Fibroblast of skin of scalp (primary cell): ENCODE measurements at places on chromosomes 2 and 18.

GRCh38 chr18:79250301-79250981, 145.3 kb upstream of the NFATC1 start:
- DNase-seq = no peak

- no peak for DNase-seq
Measured at GRCh38 chr18:59990121-59990823, 90.5 kb downstream of the PMAIP1 start.

DNA sequence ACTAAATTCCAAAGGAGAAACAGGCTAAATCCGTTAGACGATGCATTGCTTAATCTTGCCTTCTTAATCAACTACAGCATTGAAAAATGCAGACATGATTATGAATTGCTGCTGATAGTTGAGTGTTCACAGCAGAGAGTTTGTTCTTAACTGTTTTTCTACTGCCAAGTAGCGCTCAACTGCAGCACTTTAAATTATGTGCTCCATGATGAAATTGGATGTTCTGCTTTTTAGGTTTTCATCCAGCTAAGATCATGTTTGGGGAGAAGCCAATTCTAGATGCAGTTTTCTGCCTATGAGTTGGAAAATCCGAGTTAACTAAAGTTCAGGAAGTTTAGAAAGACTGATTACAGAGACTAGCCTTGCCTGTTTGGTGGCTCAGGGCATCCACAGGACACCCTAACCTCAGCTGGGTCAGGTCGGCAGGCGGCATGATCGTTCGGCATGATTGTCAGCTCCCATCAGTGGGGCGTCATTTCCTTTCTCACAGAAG, 119.4 kb upstream of the PIEZO2 start:
- peak; percentile 72 for DNase-seq

DNA sequence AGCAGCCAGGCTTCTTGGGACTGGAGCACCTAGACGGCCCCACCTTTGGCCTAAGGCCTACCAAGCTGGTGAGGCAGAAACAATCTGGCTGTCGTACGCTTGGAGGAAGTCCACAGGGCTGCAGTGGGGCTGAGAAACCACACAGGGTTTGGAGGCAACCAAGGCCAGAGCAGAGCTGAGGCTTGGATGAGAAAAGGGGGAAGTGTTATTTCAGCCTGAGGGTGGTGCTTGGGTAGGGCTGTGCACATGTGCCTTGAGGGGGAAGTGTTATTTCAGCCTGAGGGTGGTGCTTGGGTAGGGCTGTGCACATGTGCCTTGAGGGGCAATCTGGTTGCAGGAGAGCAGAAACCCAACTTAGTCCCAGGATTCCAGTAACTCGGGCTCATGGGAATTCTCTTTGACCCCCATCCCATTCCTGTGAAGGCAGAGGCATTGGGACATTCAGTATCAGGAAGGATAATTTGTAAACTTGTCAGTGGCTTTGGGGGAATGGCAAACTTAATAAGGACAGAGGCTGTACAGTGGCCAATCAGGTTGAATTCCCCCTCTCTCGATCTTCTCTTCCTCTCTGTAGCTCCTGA, 971 bp upstream of the FBXO41 start:
- DNase-seq = no peak

- no peak for DNase-seq
Measured at GRCh38 chr2:100845141-100845991, 25.4 kb downstream of the NPAS2 start.

DNA sequence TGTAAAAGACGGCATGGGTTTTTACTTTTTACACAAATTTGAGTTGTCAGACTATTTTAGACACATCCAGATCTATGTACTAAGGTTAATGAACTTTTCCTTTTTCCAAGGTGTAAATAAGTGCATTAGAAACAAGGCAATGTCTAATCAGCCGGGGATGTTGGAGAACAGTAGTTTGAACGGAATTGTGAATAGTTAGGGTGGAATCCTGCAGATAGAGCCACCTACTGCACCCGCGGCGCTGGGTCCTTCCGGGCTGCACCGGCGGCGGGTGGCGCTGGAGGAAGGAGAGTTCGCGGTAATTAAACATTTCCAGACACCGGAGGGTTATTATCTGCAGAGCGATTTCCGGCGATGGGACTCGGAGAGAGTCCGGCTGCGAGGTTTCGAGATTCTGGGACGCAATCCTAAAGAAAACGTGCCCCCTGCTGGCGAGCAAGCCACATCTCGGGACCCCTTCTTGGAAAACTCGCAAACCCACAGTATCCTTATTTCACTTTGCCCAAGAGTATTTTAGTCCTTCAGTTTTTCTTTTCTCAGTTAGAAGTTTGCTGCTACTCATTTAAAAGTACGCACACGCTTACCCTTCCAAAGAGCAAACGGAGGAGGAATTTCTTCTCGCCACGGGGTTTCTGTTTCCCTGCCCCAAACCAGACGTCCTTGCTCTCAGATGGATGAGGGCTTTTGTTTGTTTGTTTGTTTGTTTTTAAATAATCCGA, 4.5 kb upstream of the OSR1 start:
- DNase-seq = peak; percentile 87

- no peak for DNase-seq
Measured at GRCh38 chr2:117977696-117978095, 36.2 kb downstream of the CCDC93 start.

- no peak for DNase-seq
Measured at GRCh38 chr2:207236156-207236935, 70.6 kb upstream of the KLF7 start.

DNA sequence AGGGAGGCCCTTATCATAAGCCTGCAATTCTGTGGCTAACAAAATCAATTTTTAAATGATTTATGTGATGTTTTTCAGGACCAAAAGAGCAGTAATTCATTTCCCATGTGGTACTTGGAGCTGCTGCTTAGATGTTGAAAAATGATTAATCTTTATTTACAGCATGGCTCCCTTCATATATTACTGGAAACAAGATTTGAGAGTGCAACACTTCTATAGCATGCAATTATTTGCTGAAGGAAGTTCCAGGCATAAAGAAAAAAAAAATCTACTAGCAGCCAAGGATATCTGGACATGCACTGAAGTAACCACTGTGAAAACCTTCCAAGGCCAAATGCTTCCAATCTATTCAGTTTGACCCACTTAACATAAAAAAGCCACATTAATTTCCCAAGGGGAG, 186.3 kb downstream of the SLC8A1 start:
- DNase-seq = no peak

- DNase-seq = peak; percentile 13
Measured at GRCh38 chr2:202510911-202511310, 123.9 kb upstream of the FAM117B start.

DNA sequence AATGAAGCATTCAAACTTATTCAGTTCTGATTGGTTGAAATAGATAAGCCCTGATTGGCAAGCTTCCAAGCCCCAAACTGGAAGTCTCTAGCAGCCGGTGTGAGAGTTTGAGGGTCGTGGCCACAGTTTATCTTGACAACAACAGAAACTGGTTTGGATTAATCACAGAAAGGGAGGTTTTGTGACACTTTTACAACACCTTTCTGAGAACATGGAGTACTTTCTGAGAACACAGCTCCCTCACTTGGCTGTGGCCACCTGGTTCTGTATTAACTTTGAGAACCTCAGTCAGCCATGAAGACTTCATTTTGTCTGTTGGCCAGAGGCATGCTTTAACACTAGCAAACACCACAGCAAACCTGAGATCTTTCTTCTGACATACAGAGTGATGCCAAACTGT, 280.7 kb upstream of the VWC2L start:
- no peak for DNase-seq

- no peak for DNase-seq
Measured at GRCh38 chr2:238391042-238391689, 35.6 kb upstream of the ASB1 start.

GRCh38 chr2:24945907-24946306, 25.8 kb downstream of the DNAJC27 start:
- peak; percentile 14 for DNase-seq

DNA sequence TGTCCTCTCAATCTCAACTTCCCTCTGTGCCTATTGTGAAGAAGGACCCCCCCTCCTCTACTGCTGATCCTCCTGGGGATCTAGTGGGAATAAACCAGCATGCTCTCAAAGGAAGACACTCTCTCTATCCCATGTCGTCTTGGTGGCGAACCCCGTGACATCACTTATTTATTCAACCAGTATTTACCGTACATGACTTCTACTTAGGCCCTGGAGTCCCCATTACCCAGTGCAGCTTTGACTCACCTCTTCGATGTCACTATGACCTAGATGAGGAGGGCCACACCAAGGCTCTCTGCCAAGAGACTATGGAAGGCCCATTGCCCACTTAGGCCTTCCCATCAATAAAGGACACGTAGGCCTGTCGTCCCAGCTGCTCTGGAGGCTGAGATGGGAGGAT, 16.7 kb downstream of the ASPRV1 start:
- no peak for DNase-seq

DNA sequence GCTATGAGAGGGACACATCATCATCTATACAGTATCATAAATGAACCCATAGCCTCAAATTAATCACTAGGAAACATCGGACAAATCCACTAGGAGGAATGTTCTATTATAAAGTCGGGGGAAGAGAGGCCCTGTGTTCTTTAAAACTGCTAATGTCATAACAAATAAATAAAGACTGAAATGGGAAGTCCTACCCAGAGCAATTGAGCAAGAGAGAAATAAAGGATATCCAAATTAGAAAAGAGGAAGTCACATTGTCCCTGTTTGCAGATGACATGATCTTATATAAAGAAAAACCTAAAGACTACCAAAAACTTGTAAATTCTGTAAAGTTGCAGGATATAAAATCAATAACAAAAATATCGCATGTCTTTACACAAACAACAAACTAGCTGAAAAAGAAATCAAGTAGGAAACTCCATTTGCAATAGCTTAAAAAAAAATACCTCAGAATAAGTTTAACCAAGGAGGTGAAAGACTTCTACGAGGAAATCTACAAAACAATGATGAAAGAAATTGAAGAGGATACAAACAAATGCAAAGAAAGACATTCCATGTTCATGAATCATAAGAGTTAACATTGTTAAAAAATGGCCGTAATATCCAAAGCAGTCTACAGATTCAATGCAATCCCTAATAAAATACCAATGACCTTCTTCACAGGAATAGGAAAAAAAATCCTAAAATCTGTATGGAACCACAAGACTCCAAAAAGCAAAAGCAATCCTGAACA, 30.6 kb downstream of the RTN4 start:
- DNase-seq = peak; percentile 27

- no peak for DNase-seq
Measured at GRCh38 chr2:135657806-135658582, 83.7 kb upstream of the UBXN4 start.

DNA sequence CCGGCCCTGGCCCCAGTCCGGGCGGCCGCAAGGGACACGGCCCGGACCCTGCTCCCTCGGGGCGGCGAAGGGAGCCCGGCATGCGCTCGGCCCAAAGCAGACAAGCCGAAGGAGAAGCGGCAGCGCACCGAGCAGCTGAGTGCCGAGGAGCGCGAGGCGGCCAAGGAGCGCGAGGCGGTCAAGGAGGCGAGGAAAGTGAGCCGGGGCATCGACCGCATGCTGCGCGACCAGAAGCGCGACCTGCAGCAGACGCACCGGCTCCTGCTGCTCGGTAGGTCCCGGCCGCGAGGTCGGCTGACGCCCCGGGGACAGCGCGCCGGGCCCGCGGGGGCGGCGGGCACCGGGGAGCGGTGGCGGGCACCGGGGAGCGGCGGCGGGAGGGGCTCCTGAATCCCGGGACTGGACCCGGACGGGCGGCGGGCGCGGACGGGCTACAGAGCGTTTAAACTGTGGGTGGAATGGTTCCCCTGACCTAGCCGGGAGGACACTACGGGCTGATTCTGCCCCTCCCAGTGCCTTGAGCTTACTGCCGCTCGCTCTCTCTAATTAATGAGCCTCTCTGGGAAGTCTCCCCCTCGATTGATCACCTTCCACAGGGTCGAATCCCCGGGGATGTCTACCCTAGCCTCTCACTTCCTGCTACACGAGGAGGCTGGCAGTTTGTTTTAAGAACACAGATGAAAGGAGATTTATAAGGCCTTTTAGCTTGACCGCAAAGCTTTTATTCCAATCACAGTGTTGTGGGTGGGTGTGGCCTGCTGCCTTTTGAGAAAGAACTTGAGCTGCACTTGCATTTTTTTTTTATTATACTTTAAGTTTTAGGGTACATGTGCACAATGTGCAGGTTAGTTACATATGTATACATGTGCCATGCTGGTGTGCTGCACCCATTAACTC, 853 bp downstream of the GNAL start:
- DNase-seq = peak; percentile 33

GRCh38 chr2:191664823-191665677, 12.9 kb upstream of the NABP1 start:
- DNase-seq = peak; percentile 20

- peak; percentile 50 for DNase-seq
Measured at GRCh38 chr2:215355801-215356200, 43.9 kb downstream of the ATIC start.

GRCh38 chr18:59345556-59345955, 13.5 kb downstream of the LMAN1 start:
- peak; percentile 41 for DNase-seq

DNA sequence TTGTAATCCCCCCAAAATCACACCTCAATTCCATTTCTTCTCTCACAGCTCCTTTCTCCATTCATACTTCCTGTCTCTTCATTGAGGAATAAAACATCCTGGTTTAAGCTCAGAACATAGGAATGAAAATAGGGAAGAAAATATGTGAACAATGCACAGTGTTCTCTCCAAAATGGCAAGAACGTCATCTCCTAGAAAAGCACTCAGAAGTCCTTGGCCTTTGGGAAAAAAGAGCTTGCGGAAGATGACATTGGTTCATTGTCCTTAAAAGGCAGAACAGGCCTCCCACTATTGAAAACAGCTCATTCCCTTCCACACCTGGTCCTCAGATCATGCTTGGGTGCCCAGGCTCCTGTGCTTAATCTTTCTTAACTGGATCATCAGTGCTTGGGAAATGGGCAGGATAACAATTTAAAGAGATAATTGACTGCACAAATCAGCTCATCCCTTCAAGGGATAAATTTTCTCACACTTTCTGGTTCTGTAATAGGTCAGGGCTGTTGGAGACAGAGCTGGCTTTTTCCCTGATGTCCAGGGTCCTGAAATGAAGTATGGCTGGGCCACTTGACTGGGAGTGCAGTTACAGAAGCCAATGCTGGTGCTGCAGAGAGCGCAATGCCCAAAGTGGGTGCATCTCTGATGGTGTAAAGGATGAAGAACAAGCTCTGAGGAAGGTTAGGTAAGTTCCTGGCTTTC, 69.2 kb downstream of the MARCHF4 start:
- DNase-seq = peak; percentile 87

DNA sequence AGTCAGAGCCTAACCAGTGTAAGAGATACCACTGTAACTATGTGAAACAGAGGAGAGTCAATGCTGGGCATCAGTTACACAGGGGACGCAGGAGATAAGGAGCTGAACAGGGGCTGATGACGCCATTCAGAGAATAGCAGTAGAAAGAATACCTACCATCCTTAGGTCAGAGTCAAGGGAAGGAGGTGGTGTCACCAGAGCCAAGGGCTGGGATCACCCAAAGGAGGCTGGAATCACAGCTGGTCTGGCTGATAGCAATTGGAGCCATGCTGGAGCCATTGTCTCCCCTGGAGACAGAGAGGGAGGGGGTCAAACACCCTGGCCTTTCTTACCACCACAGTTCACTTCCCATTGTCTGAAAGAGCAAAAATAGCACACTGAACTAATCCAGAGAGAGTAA, 37.3 kb upstream of the C18orf32 start:
- DNase-seq = no peak
